ENCODE measurements at places on chromosomes 6 and 20. TPM values are rescaled to one million over a fixed set of nuclear protein-coding genes. Genes with fewer than 3 reads are reported as not detected.

RIN2 gene
- total RNA-seq, result 36.7 TPM

ABT1 gene
- total RNA-seq, result 17.0 TPM

PDYN gene
- not detected for total RNA-seq

ERVFRD-1 gene
- 0.29 TPM for total RNA-seq

WFDC12 gene
- total RNA-seq, result not detected

CST5 gene
- total RNA-seq, result not detected

GMDS gene
- total RNA-seq, result 31.1 TPM

Data from Caco-2 (cell line).